T-cell (primary cell): ENCODE measurements at places on chromosomes 13 and 19.

DNA sequence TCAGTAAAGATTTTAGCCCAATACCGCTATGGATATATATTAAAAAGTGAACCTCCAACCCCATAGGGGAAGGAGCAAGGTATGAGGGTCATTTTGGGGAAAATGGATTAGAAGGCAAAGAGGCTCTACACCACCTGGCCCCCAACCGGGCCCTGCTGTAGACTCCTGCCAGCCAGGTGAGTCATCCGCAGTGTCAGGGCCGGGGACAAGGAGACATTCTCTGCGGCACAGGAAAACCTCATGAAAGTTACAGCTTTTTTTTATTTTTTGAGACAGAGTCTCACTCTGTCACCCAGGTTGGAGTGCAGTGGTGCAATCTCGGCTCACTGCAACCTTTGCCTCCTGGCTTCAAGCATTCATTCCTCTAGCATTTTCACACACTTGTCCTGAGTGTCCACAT is 32.0 kb downstream of the ZFR2 start:
- no peak for DNase-seq

DNA sequence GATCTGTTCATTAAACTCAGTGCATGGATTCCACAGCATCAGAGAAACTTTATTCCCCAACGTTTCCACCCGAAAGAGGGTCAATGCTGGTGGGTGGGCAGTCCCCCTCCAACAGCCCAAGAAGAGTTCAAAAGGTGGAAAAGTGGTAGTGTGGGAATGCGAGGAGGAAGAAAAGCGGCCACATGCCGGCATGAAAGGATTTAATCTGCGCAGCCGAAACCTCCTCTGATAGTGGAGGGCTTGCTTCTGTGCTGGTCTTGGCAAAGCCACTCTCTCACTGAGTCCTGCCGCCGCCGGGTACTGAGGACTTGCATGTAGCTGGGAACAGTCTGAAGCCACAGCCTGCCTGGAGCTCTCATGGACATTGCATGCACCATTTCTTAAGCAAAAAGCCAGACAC is 136.2 kb upstream of the ZNF536 start:
- DNase-seq, result no peak

- DNase-seq, result no peak
Measured at GRCh38 chr19:45524575-45525129, 17.4 kb downstream of the VASP start.

DNA sequence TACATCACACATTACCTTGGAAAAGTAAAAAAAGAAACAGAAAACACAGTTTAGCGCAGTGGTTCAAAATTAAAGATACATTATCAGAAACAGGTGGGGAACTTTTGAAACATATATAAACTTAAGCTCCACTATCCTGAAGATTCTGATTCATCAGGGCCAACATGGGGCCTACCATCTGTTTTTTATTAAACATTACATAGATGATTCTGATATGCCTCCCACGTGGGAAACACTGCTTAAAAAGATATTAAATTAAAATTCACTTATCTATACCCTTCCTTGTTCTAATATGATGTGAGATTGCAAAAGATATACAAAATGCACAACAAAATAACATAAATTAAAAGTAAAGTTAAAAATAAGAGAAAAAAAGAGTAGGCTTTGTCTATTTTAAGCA is 125.0 kb downstream of the VWA8 start:
- no peak for DNase-seq

DNA sequence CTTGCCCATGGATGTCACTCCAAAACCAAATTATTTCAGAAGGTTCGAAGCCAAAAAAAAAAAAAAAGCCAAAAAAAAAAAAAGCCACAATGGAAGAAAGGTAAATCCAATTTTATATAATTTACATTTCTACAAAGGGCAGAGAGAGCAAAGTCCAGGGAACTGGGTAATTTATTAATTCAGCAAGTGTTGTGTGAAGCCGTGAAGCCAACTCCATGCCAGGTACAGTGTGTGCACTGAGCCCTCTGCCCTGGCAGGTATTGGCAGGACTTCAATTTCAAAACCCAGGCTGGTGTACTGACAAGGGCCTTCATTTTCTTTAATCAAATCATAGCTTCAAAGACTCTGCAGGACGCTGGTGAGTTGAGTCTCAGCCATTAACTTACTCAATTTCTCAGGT is 5.5 kb upstream of the RFPL4A start:
- DNase-seq, result no peak

GRCh38 chr13:25725104-25725503 is 326.7 kb downstream of the SHISA2 start:
- no peak for DNase-seq

DNA sequence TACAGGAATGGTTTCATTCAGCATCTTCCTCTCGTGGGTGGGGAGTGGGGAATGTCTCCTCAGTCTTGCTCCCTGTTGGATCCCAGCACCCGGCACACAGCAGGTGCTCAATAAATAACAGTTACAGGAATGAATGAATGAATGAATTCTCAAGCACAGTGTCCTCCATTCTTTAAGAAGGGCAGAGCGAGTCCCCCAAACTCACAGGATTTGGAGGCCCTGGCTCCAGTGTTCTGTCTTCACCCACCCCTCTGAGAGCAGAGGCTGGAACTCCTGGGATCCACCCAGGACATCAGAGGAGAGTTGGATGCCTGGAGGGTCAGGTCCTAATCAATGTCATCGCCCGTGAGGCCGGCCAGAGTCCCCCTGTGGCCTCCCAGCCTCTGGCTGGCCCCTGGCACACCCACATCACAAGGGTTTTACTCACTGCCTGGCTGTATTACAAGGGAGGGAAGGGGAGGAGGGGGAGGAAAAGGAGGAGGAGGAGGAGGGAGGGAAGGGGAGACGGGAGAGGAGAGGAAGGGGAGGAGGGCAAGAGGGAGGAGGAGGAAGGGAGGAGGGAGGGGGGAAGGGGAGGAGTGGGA is 8.7 kb upstream of the CREB3L3 start:
- DNase-seq, result no peak

DNA sequence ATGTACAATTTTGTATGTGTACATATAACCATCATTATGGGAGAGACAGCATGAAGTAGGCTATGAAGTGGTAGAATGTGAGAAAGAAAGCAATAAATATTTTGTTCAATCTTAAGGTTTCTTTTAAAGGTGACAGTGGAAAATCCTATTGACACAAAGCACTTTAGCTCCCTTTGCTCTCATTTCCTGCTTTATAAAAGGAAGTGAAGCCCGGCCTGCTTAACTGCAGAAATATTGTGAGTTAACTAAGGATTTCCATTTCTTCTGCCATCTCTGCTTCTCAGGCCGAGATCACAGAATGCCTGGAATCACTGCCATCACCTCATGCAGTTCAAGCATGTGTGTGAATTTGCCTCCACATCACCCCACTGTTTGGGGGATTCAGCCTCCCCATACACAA is 83.5 kb downstream of the FRY start:
- DNase-seq, result no peak

DNA sequence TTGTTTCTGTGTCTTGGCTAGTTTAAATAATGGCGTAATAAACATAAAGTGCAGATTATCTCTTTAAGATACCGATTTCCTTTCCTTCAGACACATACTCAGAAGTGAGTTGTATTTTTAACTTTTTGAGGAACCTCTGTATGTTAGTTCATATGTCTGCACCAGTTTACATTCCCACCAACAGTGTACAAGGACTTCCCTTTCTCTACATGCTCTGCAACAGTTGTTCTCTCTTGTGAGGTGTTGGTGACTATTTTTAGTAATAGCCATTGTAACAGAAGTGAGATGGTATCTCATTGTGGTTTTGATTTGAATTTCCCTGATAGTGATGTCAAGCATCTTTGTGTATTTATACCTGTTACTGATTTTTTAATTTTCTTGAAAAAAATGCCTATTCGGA is 418.6 kb downstream of the UQCRFS1 start:
- no peak for DNase-seq

- DNase-seq, result peak; percentile 21
Measured at GRCh38 chr19:10144361-10144760, 24.7 kb upstream of the EIF3G start.

- DNase-seq, result no peak
Measured at GRCh38 chr13:111371720-111372119, 51.3 kb downstream of the TEX29 start.

- DNase-seq, result no peak
Measured at GRCh38 chr13:94946039-94946438, 233.7 kb upstream of the SOX21 start.
